Activated CD4-positive, alpha-beta T cell treated with anti-CD3 and anti-CD28 coated beads, Interleukin-2, Interleukin-6, amounts not matched to agents 100 ng/mL and 50 ng/mL, durations not matched to agents 16 hours and 8 hours (primary cell): ENCODE measurements at places on chromosomes 4 and X.

DNA sequence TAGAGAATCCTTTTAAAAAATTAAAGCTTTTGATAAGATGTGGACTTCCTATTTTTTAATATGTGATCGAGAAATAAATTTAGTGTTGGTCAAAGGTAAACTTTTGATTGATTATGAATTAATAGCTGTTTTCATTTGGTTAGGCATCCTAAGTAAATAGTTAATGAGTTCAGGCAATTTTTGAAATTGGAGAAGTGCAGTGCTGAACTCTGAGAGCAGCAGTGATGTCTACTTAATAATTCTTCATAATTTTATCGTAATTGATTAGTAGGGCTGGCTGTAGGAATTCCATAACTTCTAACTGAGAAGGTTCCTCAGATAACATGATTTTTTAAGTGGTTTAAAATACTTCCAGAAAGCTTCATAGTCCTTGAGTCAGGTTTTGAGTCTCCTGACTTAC lies 1.5 kb downstream of the MND1 start:
- DNase-seq = no peak

GRCh38 chr4:100113732-100114131 lies 76.5 kb downstream of the DDIT4L start:
- DNase-seq = no peak

DNA sequence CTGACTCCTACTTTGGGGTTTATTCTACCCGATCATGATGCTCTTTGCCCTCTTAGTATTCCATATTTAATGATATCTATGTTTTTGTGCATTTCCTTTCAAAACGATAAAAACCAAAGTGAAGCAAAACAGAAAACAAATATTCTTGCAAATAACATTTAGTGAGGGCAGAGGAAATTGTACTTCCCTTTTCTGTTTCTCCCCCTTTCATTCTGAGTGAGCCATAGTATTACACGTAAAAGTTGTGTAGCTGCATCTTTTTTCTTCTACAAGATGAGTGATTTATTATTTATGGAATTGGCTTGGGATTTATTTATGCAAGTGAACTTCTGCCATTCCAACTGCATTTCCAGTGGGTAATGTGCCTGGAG lies 109.9 kb downstream of the AFF2 start:
- DNase-seq = no peak

DNA sequence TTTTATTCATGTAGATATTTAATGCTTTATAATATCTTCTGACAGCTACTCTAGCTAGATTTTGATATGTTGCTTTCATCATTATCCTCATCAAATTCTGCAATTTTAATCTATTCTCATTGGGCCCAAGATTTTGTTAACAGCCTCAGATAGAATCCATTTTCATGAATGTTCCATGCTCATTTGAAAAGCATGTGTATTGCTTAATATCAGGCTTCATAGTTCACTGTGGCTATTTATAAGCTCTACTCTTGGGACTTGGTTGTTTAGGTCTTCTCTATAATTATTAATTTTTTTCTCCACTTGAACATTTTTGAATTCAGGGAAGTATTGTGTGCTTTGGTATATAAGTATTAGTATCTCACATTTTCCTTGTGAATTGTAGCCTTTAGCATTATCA lies 41.8 kb downstream of the RAB40A start:
- DNase-seq = no peak

- DNase-seq = no peak
Observed at GRCh38 chr4:150976478-150977118, 38.5 kb downstream of the LRBA start.

- no peak for DNase-seq
Observed at GRCh38 chrX:48695534-48695896, 1.0 kb upstream of the SUV39H1 start.

DNA sequence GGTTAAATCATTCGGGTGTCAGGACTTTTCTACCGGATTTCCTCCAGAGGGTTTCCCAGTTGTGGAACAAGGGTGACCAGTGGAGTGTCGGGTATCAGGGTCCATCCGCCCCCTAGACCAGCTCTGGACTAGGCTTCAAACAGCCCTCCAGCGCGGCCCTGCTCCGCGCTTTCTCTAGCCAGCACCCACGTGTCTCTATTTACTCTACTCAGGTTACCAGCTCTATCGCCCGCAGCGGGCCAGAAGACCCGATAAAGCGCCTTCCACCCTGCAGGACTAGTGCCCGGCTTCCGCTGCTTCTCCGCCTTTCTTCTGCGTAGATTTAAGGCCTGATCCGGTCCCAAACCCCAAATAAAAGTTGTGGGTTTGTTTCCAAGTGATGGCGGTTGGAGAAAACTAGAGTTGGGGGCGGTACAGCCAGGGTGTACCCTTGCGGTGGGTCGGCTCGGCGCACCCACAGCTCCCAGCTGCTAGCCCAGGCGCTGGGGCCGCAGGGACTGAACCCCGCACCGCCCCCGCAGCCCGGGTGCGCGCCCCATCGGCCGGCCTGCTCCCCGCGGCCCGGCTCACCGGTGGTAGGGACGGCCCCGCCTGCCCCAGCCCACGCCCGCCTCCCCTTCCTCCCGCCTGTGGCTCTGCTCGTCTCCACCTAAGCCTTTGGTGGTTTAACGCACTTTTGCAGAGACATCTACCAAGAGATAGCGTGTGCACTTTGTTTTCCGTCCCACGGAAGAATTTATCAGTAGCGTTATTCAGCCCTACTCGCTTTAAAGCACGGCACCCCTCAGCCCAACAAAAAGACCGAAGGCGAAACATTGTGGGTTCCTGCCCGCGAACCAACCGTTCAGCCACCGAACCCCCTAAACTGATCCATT lies 2.1 kb downstream of the LEF1 start:
- peak; percentile 69 for DNase-seq

GRCh38 chrX:19731307-19731820 lies 156.0 kb downstream of the SH3KBP1 start:
- no peak for DNase-seq

- no peak for DNase-seq
Observed at GRCh38 chr4:53100501-53101190, 238.5 kb downstream of the RASL11B start.

- DNase-seq = no peak
Observed at GRCh38 chrX:95675011-95675410, 1009.6 kb upstream of the DIAPH2 start.

- no peak for DNase-seq
Observed at GRCh38 chrX:82676386-82676785, 831.7 kb upstream of the POU3F4 start.

- no peak for DNase-seq
Observed at GRCh38 chr4:148874331-148874730, 432.1 kb upstream of the NR3C2 start.

GRCh38 chr4:4762909-4763821 lies 96.3 kb upstream of the MSX1 start:
- DNase-seq = peak; percentile 86

- DNase-seq = peak; percentile 21
Observed at GRCh38 chr4:76090241-76090691, 15.8 kb downstream of the ART3 start.

GRCh38 chrX:105210258-105210657 lies 10.2 kb downstream of the TEX13A start:
- DNase-seq = no peak

- no peak for DNase-seq
Observed at GRCh38 chrX:37627602-37628001, 56.1 kb downstream of the LANCL3 start.

- no peak for DNase-seq
Observed at GRCh38 chr4:26285272-26285671, 35.5 kb upstream of the RBPJ start.

DNA sequence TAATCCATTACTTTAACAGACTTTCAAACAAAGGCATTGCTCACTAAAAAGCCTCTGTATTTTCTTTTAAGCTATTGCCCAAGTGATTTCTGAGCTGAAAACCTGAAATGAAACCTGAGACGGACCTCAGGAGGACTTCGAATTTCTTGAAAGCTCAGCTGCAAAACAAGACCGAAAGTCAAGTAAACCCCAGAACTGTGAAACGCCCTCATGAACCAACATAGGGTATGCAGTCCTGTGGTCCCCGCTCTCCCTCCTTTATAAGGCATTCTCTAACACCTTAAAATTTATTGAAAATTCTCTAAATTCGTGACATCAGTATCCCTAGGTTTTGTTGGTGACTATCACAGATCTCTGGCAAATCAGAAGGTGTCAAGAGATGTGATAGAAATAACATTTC lies 91.8 kb downstream of the SHISA3 start:
- DNase-seq = no peak

DNA sequence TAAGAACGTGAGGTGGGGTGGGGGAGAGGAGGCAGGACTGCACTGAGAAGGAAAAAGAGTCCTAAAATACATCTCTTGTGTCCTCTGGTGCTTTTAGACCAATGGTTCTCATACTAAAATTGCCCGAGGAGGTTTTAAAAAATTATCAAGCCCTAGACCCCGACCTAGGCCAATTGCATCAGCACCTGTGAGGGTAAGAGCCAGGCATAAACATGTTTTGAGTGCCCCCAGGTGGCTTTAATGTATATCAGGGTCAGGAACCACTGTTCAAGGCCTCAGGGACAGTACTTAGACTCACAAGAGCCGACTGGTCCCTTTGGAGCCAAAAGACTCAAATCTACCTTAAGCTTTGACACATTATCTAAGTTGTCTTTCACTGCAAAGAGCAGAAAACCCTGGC lies 37.5 kb upstream of the TMEM150C start:
- DNase-seq = no peak

DNA sequence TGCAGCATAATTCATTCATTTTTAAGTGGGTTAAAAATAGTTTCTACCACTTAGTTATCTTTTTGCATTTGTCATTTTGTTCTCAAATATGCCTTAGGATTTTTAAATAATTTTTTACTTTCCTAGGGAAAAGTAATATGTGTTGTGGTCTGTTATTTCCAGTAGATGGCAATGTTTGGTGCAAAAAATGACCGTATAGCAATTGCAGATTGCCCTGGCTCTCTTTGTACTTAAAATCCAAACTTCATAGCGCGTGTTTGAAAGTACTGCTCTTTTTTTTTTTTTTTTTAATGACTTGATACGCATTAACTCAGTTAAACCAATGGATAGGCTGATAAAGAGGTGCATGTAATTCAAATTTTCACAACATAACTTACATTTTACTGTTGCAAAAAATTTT lies 74.4 kb upstream of the RBMX start:
- DNase-seq = peak; percentile 31

DNA sequence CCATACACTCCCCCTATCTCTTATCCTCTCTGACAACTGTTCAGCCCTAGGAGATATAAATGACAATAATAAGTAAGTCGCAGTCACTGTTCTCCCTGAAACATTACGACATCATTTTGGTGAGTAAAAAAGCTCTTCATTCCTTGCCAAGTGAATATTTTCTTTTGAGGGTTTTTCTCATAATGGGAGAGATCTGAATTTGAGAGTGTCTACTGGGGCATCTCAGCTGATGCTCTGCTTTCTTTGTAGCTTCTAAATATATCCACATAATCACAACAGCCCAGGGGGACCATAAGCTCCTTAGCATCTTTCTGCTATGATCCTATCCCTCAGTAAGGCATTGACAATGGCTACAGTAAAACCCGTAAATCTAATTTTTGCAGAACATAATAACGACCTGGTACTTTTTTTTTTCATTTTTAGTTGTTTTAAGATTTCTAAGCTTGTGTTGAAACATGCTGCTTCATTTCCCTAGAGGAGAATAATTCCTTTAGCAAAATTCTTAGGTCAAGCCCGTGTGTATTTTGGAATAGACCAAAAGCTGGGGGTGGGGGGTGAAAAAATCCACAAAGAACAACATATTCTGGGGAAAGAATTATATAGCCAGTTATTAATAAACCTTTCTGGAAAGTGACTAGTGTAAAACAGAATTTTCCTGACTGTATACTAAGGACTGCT lies 78.1 kb upstream of the GPM6B start:
- no peak for DNase-seq

DNA sequence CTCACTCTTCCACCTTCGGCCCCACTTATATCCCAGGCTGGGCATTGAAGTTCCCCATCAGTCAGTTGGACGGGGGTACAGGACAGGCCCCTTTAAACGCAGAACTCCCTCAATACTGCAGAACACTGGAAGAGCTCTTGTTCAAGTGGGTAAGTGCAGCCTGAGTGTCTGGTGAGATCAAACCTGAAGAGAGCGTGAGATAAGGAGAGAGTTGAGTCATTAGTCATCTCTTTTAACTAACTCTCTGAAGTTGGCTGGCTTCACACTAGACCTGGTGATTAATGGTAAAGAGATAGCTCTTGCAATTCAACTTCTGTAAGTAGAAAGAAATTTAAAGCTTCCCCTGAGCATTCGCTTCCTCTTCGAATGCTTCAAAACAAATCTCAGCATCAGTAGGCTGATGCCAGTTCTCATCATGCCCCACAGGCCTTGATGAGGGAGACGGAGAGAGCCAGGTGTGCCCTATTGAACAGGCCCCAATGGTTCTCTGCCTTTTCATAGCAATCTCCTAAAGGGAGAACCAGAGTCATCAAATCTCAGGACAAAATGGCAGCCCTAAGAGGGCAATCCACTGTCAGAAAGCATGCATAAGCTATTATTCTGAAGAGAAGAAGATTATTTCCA lies 41.0 kb upstream of the JADE1 start:
- no peak for DNase-seq

GRCh38 chrX:31811106-31811505 lies 739.3 kb upstream of the FTHL17 start:
- DNase-seq = no peak

GRCh38 chr4:140103676-140104075 lies 50.3 kb downstream of the MAML3 start:
- peak; percentile 95 for DNase-seq

GRCh38 chr4:41505161-41505661 lies 32.7 kb upstream of the LIMCH1 start:
- DNase-seq = no peak

GRCh38 chr4:87002682-87003043 lies 67.9 kb downstream of the AFF1 start:
- no peak for DNase-seq

DNA sequence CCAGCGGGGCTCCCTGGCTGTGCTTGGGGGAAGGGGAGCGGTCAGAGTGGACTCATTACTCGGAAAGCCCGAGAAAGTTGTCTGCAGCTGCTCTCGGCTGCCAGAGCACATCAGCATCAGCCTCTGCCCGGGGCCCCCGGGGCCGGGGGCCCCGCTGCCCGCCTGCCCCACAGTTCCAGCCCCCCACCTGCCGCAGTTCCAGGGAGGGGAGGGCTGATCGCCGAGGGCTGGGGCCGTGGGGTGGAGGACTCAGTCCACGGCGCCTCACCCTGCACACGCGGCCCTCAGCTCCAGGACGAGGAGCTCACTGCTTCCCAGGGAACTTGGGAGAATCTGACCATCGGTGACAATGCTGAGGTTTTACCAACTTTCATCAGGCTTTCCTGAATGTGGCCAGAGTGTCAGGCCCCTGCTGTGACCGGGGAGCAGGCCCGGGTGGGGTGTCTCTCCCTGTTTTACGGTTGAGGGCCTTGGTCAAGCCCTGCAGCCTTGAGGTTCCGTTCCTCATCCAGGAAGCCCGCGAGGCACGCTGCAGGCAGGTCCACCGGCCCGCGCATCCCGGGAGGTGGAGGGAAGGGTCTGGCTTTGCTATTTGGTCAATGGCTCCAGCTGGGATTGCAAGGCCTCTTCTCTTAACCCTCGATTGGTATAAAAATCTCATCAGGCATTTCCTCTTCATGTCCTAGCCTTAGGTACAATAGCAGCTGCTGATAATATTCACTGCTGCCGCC lies 57.2 kb downstream of the CPZ start:
- no peak for DNase-seq
